ENCODE measurements at places on chromosomes 1 and 21.

- no peak for DNase-seq
Measured at GRCh38 chr1:244388961-244389360, 62.7 kb downstream of the ADSS2 start.

DNA sequence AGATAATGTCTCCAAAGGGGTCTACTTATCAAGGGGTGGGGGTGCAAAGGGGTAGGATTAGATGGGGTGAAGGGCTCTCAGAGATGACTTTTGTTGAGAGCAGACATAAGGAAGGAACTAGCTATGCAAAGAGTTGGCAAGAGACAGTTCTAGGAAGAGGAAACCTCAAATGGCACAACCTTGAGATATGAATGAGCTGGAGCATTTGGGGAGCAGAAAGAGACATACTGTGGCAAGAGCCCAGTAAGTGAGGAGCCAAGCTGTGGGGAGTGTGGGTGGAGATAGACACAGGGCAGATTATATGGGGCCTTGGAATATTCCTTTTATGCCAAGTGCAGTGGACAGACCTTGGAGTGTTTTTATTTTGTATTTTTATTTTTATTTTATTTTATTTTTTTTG lies 84.8 kb upstream of the BTG3 start:
- no peak for DNase-seq

- no peak for DNase-seq
Measured at GRCh38 chr1:229567109-229567868, 8.8 kb upstream of the ABCB10 start.

DNA sequence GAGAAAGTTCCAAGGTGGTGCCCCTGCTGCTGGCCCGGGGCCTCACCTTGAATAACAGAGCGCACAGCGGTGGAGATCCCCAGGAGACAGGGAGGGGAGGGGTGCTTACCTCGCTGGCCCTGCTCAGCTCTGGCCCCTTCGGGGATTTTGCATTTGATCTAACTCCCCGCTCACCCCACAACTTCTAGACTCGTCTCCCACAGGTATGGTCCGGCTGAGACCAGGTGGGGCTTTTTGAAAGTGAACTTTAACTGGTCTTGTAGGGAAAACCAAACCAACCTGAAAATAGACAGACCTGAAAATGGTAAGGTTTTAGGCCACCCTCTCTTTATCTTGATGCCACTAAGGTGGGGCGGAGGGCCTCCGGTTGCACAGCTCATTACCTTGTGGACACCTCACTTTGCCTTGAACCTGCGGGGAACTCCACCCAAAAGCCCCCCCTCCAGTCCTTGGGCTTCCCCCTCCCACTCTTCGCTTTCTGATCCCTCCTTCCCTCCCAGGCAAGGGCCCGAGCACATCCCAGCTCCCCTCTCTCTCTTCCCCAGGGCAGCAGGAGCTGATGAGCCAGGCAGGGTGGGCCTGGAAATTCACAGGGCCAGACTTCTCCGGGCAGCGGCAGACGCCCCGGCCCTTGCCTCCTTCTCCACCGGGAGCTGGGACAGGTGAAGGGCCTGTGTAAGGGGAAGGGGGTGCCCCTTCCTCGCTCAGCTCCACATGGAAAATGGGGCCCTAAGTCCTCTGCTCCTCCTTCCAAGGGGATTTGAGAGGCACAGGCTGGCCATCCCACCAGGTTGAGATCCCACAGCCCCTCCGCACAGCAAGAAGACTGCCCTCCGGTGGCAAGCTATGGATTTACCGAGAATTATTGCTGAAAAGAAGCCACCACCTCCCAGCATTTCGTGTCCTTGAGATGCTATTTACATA lies 16.1 kb downstream of the TNFRSF8 start:
- DNase-seq: peak; percentile 59

DNA sequence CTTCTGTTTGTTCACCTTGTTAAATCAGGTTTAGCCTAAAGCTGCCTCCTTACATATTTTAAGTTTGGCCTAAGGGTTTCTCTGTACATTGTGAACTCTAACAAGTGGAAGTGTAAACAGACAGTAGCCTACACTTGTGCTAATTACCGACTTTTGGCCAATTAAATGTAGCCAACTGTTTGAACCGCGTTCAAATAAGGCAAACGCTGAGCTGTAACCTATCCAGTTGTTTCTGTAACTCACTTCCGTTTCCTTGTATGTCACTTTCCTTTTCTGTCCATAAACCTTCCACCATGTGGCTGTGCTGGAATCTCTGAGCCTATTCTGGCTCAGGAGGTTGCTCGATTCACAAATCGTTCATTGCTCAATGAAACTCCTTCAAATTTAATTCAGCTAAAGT lies 8.0 kb upstream of the FCAMR start:
- no peak for DNase-seq

DNA sequence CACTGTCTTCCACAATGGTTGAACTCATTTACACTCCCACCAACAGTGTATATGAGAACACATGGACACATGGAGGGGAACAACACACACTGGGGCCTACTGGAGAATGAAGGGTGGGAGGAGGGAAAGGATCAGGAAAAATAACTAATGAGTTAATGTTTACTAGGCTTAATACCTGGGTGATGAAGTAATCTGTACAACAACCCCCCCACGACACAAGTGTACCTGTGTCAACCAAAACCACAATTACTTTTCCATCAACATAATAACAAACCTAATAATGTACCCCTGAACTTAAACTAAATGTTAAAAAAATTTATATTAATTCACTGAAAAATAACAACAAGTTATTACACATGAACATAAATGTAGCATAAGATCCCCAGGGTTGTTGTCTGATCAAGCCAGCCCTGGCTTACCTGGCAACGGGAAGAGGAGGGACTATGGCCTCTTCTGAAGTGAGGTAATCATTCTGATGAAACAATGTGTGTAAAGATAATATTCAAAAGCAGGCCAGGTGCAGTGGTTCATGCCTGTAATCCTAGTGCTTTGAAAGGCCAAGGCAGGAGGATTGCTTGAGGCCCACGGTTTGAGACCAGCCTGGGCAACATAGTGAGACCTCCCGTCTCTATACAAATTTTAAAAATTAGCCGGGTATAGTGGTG lies 40.8 kb upstream of the HEATR1 start:
- no peak for DNase-seq

DNA sequence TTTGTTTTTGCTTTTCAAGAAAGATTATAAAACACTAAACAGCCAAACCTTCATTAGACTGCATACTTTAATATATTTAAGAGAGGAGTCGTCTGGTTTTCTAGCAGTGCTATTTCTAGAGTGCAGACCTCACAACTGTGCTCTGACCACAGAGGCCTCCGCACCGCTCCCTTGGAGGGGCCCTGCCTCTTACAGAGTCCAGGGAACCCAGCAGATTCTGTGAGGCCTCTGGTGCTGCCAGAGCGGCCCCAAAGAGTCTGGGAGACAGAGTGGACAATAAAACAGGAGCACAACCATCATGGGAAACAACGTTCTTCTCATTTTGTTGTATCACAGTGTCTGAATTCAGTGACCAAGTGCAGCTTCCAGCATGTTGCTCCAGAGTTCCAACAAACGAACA lies 5.8 kb downstream of the ATP5PO start:
- no peak for DNase-seq

DNA sequence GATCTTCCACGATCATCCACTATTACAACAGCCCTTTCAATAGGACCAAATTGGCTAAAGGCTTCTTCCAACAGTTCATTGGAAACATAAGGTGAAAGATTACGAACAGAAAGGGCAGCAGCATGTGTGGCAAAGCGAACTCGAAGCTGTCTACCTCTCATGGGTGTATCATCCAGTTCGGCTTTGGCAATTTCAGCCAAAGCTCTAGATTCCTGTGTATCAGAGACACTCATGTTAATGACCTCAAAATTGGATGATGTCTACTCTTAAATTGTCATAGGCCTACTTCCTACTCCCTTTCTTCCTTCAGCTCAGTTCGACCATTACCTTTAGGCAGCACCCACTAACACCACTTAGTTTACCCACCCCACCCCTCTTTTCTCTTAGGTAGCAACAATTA lies 2.2 kb downstream of the SFPQ start:
- DNase-seq: no peak

GRCh38 chr1:36523850-36524249 lies 41.1 kb upstream of the CSF3R start:
- peak; percentile 66 for DNase-seq

DNA sequence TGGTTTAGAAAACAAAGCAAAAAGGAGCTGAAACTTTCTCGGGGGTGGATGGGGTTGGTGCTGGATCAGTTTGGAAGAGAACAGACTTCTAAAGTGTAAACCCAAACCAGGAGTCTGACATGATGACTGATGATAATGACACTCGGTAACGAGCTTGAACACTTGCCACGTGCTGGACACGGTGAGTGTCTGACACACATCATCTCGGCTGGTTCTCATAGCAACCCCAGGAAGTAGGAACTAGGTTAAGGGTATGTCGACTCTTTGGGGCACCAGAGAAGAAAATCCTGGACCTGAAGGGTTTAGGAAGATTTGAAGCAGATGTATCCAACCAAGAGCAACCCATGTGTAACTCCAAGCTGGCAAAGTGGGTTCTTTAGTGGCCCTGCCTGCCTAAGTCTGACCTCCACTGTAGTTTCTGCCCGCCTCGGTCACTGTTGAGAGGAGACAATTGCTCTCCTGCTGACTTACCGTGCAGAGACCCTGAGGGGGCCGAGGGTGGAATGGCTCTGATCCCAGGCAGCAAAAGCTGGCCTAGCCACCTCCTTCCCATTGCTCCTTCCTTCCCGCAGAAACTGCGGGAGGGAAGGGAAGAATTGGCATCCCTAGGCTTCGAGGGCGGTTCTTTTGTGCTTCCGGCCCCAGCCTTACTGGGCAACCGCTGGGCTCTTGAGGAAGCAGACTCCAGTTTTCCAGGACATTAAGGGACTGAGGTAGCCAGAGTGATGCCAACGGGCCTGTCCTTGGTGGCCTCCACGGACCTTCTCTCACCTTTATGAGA lies 156.0 kb downstream of the TOMM20 start:
- DNase-seq: no peak

DNA sequence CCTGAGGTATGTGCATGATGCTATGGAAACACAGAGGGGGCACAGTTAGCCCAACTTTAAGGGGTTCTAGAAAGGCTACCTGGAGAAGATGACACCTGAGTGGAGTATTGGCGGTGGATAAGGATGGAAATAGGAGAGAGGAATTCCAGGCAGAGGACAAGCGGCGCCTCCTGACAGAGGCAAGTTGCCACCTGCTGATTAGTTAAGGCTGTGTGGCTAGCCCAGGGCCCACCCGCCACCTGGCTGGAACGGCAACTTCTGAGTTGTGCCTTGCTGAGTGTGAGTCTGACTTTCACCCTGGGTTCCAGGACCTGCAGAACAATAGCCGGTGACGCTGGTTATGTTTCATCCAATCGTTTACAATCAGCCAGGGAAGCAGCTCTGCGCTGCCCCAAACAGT lies 126.9 kb upstream of the LMO4 start:
- no peak for DNase-seq

DNA sequence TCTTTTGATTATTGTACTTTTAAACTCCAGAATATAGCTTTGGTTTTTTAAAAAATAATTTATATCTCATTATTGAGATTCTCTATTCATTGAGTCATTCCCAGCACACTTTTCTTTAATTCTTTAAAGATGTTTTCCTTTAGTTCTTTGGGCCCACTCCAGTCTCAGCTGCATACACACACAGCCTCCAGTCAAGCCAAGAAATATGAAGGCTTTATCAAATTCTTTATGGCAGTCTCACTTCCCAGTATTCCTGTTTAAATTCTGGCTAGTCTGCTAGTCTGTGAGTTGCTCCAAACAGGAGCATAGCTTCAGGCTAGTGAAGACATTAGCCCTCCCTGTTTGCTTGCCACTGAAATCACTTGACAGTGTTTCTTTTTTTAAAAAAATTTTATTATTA lies 61.2 kb downstream of the CRP start:
- DNase-seq: no peak

- peak; percentile 16 for DNase-seq
Measured at GRCh38 chr1:22673486-22674409, 20.7 kb downstream of the C1QB start.

DNA sequence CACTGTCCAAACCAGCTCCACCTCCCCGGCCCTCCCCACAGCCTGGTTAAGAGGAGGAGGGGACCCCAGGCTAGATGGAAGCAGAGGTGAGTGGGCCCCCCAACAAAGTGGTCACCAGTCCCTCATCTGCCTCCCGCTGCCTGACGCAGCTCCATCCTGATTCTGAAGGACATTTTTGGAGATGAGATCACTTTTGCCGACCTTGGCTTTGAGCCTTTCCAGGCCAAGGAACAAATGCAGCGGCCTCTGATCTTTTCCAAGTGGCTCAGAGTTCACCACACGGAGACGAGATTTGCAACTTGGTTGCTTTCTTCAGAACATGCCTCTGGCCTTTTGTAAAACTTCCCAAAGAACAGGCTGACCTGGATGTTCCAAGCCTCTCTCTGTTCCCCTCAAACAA lies 223.1 kb downstream of the NPHP4 start:
- DNase-seq: no peak

DNA sequence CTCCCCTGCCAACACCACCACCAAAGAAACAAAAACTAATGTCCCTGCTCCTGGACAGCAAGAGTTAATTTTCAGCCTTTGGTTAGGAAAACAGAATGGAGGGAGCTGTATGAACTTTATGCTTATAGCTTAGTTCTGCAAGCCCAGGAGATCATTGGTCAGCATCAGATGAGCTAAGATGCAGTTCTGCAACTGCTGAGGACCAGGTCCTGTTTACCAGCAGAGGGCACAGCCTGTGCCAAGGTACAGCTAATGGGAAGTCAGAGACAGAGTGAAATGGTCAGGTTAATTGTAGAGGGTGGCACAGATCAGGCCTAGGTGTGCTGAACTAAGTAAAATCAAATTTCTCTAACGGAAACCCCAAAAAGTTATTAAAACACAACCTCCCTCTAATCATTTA lies 161.3 kb downstream of the ROR1 start:
- DNase-seq: no peak

DNA sequence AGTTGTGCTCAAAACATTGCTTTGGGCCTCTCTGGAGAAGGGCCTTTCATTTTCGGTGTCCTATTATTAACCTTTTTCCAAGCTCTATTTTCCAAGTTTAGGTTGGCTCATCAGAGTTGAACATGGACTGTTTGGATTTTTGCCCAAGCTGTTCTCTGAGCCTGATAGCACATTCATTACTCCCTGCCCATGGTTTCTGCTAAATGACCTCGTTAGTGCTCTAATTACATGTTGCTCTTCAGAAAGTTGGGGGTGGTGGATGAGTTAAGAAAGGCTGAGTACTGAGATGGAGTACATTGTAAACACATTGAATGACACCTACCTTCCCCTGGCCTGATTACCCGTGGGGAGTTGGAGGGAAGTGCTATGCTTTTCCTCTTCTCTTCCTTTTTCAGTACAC lies 38.9 kb downstream of the LMO4 start:
- DNase-seq: no peak

GRCh38 chr1:235513495-235514366 lies 9.5 kb upstream of the B3GALNT2 start:
- peak; percentile 8 for DNase-seq
